ENCODE measurements at places on chromosomes 16 and 17. TPM values are rescaled to one million over a fixed set of nuclear protein-coding genes. Genes with fewer than 3 reads are reported as not detected.

Gene KRTAP4-6
- not detected for polyA plus RNA-seq

Gene CCL17
- not detected for polyA plus RNA-seq

Gene ELMO3
- polyA plus RNA-seq = 4.7 TPM

Gene GAS7
- polyA plus RNA-seq = 16.9 TPM

Gene UMOD
- polyA plus RNA-seq = 163 TPM

Gene TMEM100
- polyA plus RNA-seq = 61.9 TPM

Gene TP53TG3C
- not detected for polyA plus RNA-seq

Gene CDT1
- 13.3 TPM for polyA plus RNA-seq

Gene ARHGDIG
- polyA plus RNA-seq = 3.6 TPM

Gene KANSL1
- 95.8 TPM for polyA plus RNA-seq

Gene MT1F
- polyA plus RNA-seq = 57.5 TPM

DNA sequence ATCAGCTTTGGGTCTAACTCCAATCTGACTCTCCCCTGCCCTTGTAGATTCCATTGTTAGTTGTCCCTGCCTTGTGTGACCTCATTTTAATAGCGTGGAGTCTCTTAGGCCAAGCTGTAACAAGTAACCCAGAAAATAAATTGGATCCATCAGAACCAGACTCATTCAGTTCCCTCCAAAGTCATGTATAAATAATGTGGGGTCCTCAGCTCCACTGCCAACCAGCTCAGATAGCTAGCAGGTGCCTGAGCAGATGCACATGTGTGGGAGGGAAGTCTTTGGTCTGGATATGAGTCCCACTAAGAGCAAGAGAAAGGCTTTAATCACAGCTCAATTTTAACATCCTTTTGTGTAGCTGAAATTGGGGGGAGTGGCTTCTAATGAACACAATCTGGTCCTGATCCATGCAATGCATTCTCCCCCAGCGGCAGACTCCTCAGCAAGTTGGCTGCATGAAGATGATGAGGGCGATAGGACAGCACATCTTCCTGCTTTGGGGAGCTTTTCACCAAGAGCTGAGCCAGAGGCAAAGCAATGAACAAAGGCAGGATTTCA is 151.6 kb downstream of the ABCC12 start:
- no peak for DNase-seq

- no peak for DNase-seq
Observed at GRCh38 chr16:17072104-17072503, 398.7 kb downstream of the XYLT1 start.

DNA sequence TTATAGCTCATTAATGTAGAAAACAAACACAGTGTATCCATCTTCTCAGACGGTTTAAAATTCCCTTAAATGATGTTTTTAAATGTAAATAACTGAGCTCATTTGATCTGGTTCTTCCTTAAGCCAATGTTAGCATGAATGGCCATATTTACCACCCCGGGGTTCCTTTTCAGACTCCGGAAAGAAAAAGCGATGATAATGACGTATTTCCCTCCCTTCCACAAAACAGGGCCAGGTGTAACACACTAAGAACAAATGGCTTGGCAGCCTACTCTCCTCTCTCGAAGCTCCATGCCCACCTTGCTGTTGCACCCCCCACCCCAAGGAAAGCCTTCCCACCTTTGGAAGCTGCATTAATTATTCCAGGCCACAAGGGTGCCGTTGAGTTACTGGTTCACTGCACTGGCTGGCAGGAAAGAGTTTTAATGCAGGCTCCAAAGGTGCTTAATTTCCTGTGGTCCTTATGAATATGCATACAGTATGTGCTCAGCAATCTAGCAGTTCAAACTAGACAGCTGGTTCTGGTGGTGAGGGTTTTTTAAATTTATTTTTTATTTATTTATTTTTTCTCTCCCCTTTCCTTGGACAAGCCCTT is 378.9 kb downstream of the WWOX start:
- no peak for DNase-seq

DNA sequence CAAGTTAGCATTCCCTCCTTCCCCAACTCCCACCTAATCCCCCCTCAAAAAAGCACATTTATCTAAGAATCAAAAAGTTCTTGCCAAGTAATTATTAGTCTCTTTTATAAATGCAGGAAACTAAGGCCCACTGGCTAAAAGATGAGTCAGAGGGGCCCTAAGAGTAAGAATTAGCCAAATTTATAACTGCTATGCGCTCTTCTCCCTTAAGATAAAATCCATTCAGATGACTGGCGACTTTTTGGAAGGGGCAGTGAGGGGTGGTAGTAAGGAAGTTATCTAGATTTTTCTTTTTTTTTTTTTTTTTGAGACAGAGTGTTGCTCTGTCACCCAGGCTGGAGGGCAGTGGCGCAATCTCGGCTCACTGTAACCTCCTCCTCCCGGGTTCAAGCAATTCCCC is 17.1 kb downstream of the ZNF652 start:
- DNase-seq = no peak

DNA sequence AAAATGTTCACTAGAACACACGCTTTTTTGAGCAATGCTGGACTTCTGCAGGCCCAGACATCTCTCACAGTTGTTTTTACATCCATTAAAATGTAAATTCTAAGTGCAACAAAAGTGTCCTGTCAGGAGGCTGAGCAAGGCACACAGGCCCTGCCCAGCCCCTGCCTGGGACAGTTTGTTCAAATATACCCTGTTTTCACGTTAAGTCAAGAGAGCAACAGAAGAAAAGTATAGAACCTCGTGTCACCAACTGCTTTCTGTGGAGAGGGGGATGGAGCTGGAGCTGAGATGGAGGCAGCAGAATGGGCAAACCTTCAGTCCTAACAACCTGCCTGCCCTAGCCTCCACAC is 4.3 kb upstream of the HOXB2 start:
- DNase-seq = no peak

DNA sequence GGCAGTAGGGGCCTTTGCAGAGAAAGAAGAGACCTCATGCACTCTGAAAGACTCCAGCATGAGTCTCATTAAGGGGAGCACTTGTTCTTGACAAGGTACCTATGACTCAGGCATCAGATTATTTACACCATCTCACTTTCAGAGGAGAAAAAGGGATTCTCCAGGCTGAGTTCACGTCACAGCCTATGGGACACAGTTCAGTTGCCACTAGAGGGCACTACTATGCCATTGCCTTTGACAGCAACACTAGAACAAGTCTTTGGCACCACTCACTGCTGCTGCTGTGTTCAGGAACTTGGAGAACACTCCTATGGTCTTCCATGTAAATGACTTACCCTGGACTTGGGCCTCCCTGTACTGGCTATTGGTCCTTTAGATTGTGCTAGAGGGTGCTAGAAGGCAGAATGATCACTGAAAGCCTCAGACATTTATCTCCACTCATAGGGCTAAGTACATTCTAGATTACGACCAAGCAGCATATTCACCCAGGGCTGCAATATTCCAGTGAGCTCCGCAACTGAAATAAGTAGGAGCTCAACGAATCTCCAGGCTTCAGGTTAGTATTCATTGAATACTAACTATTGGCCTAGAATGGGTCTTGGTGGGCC is 225.1 kb upstream of the CA10 start:
- DNase-seq = peak; percentile 57

DNA sequence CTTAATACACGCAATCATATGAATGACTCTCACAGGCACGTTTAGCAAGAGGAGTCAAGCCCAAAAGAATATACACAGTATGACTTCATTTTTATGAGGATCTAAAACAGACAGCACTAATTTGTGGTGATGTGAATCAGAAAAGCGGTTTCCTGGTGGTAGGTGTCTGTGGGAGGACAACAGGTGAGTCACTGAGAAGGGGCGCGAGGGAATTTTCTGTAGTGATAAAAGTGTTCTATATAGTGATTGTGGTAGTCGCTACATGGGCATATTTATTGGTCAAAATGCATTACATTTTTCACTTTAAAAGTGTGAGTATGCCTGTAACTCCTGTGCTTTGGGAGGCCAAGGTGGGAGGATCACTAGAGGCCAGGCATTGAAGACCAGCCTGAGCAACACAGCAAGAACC is 7.6 kb upstream of the TNRC6A start:
- no peak for DNase-seq

- DNase-seq = no peak
Observed at GRCh38 chr16:80006241-80007215, 406.0 kb upstream of the MAF start.

DNA sequence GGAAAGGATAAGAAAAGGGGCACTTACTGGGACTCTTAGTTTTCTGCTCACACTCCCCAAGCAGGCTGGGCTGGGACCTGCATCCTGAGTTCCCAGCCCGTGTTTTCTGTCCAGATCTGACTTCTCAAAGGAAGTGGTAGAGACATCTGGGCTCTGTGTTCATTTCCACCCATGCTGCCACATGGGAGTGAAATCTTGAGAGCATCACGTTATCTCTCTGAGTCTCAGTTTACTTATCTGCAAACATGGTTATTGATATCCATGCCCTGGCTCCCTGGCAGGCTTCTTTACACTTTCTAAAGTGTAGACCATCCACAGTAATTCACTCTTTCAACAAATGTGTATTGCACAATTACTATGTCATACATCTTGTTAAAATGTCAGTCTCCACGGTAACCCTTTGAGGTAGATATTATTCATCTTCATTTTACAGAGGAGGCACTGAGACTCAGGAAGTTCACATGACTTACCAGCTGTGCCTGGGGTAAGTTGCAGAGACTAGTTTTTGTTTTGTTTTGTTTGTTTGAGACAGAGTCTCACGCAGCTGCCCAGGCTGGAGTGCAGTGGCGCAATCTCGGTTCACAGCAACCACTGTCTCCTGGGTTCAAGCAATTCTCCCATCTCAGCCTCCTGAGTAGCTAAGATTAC is 3.4 kb downstream of the ZNF688 start:
- no peak for DNase-seq

GRCh38 chr17:28402224-28402630 is 3.8 kb downstream of the SLC46A1 start:
- no peak for DNase-seq

DNA sequence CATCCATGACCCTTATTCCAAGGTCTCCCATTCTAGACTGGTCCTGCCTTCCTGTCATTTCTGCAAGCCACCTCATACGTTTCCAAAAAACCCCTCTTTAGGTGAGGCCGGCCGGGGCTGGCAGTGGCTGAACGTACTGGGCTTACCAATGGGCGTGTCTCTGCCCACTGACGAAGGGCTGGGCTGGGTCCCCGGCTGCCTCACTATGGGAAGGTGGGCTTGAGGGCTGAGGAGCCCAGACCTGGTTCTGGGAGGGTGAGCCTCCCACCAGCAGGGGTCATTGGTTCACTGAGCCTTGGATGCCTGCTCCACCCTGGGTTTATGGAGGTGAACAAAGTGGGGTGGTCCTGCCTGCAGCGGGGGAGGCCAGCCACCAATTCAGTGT is 19.9 kb downstream of the KDM8 start:
- no peak for DNase-seq

GRCh38 chr17:19372866-19373504 is 5.3 kb upstream of the MAPK7 start:
- no peak for DNase-seq

DNA sequence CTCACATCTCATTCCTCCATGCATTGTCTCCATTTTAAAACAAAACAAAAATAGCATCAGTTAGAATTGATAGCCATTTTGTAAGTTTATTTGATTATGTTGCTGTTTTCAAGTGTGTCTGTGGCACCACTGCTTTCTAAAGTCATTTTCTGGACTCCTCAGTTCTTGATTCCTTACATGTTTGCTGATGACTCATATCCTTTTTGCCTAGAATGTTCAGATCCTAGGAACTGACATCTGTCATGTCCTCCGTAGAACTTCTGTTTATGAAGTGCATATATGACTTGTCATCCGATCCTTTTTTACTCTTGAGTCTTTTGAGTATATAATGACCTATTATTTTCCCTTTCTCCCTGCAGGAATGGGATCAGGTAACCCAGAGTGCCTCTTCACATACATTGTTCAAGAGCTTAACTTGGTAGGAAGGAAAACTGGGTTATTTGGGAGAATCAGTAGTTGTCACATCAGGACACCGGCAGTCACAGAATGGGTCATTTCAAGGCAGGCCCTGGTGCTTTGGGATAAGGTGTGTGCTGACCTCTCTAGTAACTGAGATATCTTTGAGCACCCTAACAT is 69.2 kb downstream of the MAP2K4 start:
- DNase-seq = no peak

DNA sequence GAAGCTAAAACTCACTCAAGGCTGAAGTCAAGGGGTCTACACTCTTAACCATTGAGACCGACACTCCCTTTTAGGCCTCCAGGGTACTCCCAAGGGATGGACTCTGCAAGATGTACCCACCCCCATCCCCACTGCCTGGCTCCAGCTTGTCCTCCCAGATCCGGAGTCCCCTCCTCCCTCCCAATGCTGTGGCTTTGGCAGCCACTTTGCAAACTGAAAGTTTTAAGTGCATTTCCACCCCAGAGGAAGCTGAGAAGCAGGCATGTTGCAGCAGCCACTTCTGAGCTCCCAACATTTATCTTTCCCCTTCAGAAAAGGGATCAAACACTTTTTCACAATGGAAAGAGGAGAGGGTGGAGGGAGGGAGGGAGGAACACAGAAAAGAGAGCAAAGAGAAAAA is 115.2 kb downstream of the COPRS start:
- DNase-seq = peak; percentile 34

DNA sequence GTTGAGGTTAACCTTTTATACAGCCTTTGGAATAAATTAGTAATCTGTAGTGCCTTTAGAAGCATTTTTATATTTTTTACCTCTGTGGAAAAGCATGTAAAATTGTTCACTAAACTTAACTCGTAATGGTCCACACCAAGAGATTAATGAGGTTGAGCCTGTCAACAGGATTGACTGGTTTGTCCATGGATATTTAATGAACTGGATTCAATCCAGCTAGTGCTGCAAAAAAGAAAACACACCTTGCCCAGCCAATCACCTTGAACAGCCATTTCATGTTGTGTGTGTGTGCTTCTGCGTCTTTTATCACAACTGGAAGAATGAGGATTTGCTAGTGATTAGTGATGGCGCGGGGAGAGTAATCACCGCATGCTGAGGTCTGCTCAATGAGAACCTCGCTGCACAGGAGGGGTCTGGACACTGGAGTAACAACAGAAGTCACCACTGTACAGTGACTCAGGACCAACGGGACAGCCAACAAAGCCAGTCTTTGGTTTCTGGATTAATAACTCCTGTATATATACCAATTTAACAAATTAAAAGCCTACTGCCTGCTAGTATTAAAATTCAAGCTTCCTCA is 33.7 kb downstream of the LITAFD start:
- no peak for DNase-seq

DNA sequence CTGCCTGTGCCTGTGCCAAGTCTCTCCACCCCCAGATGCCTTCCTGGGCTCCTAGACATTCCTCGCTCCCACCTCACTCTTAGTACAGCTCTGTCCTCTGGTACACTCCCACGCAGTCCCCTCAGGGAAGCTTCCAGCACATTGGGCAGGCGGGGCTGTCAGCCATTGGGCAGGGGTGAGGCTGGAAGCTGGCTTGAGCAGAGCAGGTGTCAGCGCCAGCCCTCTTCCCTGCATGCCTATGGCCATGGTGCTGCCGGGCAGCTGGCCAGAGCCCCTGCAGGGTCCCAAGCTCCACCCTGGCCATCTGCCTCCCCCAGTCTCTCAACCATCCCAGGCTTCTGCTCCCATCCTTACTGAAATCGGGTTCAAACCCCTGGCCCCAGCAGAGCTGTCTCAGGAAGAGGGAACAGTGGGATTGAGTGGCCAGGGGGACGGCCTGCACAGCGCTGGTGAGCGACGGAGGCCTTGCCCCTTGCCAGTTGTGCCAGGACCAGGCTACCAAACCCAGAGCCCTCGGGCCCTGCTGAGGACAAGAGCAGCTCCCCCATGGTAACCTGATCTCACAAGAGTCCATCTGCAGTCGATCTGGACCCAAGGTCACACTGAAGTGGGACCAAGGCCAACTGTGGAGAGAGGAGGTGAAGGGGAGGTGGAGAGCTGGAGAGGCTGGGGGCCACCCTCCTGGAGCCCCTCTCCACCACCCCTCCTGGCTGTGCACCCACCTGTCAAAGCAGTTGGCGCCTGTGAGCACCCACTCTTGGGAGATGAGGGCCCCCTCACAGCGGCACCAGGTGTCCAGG is 2.4 kb upstream of the B9D1 start:
- no peak for DNase-seq

- DNase-seq = no peak
Observed at GRCh38 chr17:2893422-2893914, 97.2 kb downstream of the RAP1GAP2 start.
